ENCODE measurements at places on chromosomes 7 and 10.

GRCh38 chr10:108039821-108040584 is 875.5 kb upstream of the SORCS1 start:
- DNase-seq = no peak

GRCh38 chr7:158094046-158094445 is 493.6 kb downstream of the PTPRN2 start:
- no peak for DNase-seq

DNA sequence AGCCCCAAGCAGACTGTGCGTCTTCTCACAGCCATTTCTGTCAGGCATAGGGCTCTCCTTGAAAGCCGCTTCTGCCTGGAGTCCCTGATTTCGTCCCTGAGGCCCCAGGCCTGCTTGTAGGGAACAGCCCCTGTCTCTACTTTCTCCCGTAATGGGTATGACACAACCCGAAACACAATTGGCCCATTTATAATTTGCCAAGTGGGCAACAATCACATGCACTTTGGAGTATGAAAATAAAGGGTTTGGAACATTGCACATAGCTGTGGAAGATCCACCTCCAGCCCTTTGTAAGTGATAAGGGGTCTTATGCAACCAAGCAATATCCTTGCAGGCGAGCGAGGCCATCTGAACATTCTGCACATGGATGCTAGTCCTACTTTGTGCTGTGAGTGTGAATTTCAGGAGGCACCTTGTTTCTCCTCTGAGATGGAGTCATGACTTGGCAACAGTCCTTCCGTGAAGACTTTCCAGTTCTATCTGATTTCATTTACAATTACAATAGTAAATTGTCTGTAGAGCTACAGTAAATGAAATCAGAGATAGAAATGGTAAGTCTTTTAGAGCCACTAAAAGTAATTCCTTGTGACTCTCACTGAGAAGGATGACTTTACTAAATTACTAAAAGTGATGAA is 141.5 kb downstream of the CUBN start:
- DNase-seq = no peak

GRCh38 chr7:32100407-32100907 is 30.2 kb upstream of the PDE1C start:
- no peak for DNase-seq

Data from memory B cell (primary cell).